ENCODE measurements at places on chromosomes 4 and X. TPM values are rescaled to one million over a fixed set of nuclear protein-coding genes. Genes with fewer than 3 reads are reported as not detected.

Gene RAI2
- 1.5 TPM for total RNA-seq

Gene FRAS1
- not detected for total RNA-seq

Gene DAPP1
- 9.1 TPM for total RNA-seq

Gene DKK2
- total RNA-seq = not detected

Gene VEGFC
- not detected for total RNA-seq

Gene TMSB15A
- not detected for total RNA-seq

Gene MTNR1A
- total RNA-seq = not detected

Gene MAGEB17
- total RNA-seq = not detected

Gene GASK1B
- 0.28 TPM for total RNA-seq

Gene AMTN
- total RNA-seq = not detected

Gene RNF113A
- total RNA-seq = 33.5 TPM

Gene FGB
- total RNA-seq = not detected

Gene STS
- 0.50 TPM for total RNA-seq

All from CD4-positive, alpha-beta T cell (primary cell).